ENCODE measurements at places on chromosomes 5 and 9.
A peak's percentile ranks its signal among the peaks of the same experiment; 100 is the strongest.

DNA sequence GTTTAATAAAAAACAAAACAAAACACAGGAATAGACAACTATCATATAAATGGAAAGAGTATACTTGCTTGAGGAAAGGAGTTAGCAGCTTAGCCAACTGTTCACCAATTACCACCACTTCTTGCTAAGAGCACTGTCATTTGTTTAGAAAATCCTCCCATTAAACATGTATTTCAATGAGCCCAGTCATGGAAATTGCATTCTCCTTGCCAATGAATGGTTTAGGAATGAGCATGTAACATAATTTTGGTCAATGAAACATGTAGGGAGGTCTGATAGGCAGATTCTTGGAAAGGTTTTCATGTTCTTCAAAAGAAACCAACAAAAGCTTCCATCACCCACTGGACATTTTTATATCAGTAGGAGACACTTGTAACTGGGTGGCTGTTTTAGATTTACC is 502.8 kb upstream of the PAPPA start:
- DNase-seq = no peak

DNA sequence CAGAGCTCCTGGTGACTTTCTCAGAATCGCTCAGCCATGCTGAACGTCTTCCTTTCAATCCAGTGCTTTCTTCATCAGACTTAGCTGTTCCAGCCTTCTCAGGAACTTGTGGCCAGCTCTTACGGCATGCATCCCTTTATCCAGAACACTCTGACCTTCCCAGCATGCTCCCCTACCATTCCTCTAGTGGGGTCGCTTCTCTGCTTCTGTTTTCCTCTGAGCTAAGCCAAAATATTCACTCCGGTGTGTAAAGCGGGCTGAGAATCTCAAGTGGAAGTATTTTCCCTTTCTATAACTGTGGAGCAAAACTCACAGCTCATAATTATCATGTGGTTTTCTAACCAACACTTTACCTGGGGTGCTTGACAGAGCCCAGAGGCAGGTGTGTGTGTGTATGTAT is 6.2 kb downstream of the DCANP1 start:
- no peak for DNase-seq

- DNase-seq = no peak
Observed at GRCh38 chr5:179585941-179586401, 35.6 kb downstream of the RUFY1 start.

GRCh38 chr5:71471193-71471592 is 15.7 kb downstream of the BDP1 start:
- no peak for DNase-seq

DNA sequence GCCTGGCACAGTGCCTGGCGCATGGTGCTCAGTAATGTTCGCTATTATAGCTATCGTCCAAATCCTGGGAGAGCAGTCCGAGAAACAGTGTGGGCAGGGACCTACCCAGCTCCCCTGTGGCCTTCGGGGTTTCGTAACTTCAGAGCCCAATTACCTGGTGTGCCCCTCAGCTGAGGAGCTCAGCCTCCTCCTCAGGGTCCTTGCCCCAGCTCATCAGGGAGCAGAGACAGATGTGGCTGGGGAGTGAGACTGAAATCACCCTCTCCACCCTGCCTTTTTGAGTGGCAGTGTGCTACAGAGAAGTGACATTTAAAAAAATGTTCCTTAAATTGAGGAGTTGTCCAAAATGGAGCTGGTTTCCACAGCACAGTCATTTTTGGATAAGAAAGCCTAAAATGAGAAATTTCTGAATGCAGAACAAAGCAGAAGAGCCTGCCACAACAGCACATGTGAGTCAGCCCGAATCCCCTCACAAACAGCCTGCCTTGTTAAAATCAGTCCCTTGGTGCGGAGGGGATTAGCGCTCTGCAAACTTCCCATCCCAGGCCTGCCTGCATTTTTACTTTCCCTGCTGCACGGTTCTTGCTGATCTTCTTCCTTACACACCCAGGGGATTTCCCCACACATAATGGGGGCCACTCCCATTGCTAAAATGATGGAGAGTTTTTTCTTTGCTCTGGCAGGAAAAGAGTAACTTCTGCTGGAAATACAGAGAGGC is 78.1 kb upstream of the PITX1 start:
- no peak for DNase-seq

- peak; percentile 41 for DNase-seq
Observed at GRCh38 chr9:23552876-23553601, 273.0 kb downstream of the ELAVL2 start.

DNA sequence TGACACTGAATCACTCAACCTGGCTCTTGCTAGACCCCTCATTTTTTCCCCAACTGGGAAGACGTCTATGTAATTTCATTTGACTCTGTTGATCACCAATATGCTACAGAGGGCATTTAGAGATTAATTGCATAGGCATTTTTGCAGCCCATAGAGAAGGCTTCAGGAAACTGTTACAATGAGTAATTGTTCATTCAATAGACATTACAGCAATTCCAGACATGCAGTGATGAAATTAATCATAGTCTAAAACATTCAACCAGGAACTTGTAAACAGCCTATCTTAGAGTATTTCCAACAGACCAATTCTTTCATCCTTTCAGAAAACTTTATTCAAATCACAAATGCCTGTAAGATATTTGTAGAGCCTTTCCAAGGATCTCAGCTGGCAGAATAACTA is 122.3 kb downstream of the MARCHF11 start:
- no peak for DNase-seq

GRCh38 chr9:100581081-100581480 is 3.2 kb downstream of the CAVIN4 start:
- DNase-seq = no peak

DNA sequence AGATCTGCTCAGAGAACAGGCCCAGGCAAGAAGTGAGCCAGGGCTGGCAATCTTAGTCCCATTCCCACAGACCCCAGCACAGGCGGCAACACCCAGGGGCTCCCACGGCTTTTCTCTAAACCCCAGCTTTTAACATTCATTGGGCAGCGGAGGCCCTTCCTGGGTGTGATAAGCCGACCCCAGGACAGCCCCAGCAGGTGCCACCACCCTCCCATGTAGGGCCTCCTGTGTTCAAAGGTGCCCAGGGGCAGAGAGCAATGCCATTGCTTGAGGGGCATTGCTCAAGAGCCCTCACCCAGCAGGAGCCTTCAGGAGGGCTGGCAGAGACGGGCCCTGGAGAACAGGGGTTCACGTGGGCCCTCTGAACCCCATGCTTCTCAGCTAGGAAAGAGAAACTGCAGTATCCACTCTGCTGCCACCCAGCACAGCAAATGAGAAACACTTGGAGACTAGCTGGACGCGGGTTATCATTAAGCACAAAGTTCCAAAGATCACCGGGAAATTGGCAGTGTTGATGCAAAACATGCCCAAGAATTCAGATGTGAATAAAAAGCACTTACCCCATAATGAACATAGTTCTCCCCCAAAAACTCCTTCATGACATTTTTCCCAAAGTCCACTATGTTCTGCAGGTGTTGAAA is 13.9 kb downstream of the IPPK start:
- no peak for DNase-seq
